Foreskin fibroblast (primary cell): ENCODE measurements at places on chromosomes 2 and 18.

DNA sequence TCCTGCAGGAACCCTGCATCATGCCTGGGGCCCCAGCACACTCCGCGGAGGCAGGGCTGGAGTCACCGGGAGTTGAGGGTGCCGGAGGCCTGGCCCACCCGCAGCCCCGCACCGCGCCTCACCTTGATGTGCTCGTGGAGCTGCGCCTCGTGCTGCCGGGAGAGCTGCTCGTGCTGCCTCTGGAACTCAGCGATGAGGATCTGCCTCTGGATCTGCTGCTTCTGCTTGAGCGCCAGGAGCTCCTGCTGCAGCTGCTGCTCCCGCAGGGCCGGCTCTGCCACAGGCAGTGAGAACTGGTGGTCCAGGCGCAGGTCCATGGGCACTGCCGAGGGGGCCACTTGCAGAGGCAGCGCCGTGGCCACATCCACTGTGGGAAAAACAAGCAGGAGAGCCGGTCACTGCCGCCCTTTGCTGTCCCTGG is 211.1 kb downstream of the HDAC4 start:
- DNase-seq: no peak

DNA sequence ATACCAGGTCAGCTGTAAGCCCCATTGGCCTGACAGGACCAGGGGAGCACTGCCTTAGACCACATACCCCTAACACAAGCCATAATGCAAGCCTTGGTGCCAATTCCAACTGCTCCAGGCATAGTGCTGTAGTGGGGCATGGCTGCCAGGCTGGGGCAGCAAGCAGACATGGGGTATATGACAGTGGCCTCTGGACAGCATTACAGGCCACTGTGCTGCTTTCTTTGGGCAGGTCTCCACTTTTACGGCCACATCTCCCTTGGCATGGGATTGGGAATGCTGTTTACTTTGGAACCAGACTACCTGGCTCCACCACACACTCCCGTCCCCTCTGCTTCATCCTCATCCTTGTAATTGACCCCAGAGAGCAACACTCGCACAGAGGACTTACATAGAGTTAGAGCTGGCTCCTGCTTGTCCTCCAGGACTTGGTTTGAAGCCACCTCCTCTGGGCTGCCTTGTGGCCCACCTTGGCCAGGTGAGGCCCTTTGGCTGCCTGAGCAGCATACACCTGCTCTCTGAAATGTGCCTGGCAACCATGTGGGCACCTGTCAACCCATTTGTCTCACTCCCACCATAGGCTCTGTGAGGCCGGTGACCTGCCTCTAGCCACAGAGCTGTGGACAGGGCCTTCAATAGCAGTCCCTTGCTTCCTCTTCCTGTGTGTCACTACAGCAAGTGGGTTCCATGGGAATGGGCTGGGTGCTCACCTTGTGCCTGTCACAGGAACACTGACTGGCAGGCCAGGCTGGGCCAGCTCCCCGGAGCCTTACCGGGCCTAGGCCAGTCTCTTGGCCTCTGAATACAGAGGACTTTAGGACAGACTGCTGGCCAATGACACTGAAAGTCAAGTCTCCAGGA is 262.6 kb upstream of the HS6ST1 start:
- no peak for DNase-seq

DNA sequence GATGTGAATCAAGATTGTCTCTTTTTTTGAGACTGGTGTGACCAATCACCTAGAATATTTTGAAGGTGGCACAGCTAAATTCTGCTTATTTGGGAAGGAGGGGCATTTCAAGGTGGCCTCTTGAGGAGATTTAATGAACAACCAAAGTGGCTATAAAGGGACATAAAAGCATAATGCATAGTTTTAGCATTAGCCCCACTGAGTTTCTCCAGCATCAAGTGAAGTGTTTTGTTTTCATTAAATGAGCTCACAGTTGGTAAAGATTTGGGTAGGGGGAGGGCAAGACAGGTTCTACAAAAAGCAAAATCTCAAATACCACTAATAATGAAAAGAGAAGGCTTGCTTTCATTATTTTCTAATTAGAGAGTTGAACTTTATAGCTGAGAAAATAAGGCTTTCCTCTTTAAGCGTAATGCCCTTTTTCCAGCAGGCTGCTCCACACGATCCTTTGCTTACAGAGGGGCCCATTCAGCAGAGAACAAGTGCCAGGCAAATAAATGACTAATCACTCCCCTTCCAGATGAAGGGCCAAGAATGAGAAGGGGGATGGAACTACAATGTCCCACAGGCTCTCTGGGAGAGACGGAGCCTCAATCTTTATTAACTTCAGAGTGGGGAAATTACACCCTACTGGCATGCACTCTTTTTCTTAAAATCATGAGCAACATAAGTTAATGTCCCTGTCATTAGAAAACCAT is 35.9 kb downstream of the LHCGR start:
- no peak for DNase-seq

GRCh38 chr2:159123786-159124185 is 155.3 kb downstream of the TANC1 start:
- DNase-seq: no peak

DNA sequence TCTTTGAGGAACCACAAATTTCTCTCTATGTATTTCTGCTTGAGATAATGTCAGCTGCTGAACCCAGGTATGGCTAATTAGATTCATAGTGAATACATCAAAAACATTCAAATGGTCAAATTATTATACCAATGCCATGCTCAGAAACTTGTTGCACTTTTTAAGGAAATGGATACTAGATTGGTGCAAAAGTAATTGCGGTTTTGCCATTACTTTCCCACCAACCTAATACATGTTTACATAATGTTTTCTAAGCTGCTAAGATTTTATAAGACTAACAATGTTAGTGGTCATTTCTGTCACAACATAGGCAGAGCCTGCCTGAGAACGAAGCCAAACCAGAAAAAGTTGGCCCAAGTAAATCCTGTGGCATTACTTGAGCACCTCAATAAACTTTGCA is 568.2 kb upstream of the LRATD1 start:
- no peak for DNase-seq

DNA sequence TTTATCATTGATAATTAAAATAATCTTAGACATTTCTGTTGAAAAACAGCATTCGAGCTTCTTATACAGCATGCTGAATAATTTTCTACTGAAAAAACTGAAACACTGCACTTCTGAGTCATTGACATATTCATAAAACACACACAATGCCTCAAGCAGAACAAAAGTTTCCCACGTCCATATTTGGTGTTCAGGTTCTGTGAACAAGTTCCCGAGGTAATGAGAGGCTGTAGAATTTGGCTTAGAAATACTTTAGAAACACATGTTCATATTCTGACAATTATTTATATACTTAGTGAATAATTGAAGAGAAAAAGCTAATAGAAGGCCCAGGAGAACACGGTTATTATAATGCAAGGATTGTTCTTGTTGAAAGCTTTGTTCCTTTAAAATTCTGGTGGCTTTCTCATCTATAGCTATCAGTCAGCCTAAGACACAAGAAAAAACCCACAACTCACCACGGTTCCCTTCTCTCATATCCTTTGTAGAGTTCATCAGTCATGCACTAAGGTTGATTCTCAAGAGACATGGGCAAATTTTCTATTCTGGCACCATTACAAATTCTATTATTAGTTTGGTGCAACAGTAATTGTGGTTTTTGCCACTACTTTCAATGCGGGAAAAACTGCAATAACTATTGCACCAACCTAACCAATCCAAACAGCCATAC is 194.4 kb downstream of the TMX3 start:
- peak; percentile 54 for DNase-seq

GRCh38 chr2:108604196-108604595 is 69.9 kb downstream of the LIMS1 start:
- DNase-seq: peak; percentile 32

DNA sequence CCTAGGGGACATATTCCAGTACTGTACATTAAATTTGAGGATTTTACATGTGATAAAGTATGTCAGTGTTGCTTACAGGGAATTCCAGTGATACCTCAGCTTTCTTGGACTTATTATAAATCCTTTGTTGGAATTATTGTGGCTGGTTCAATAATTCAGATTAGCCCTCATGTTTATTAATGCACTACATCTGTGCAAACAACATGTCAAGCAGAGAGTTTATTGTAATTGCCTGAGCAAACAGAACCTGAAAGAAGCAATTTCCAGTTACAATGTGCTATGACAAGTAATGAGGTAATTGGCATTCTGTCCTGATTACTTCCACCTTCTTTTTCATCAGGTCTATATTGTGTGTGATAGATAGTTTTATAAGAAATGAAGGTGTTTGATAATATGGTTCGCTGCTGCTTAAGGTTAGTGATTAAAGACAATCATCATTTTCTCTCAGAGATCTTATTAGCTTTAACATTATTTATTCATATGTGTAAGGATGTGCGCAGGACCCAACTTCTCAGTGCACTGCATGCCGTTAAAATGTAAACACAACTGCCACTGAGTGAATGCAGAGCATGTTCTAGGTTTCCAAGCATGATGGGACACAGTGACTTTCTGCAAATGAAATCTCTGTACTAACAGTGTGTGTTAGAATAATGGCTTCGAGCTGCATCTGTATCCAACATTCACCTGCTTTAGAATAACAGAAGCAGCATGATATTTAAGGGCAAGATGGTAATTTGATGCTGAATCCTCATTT is 973.7 kb upstream of the POU3F3 start:
- DNase-seq: no peak

DNA sequence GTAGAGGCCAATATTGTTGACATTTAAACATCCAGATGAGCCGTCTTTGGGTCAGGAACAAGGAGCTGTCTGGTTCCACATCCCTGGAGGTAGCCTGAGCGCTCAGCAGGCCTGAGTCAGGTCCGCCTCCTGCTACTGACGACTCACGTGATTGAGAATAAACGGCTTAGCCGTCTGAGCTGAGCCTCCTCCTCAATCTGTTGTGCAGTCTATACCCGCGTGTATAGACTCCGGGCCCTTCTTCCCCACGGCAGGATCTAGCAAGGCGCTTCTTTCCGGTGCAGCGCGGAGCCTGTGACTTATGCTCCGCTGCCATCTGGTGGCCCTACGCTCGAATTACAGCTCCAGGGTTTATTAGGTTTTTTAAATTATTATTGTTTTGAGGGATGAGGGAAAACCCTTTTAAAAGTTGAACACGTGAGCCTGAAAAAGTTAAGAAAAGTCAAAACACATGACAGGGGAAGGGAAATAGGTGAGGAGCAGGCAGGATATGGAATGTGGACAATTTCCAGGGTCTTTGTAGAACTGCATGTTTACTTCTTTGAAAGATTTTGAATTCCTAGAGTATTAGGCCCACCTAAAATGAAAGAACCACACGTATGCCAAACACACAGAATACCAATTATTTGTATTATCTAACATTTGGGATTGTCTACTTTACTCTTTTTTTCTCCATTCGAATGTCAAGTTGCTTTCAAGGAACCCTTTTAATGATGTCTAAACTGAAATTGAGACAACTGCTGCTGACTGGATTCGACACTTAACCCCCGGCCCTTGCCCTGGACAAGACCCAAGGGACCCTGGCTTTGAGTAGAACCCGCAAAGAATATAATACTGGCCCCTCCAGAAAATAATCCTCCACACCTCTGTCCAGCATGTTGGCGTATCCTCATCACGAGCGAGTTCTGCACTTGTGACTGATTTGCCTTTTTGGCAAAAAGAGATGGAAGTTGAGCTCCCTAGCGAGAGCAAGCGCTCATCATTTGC is 112.4 kb upstream of the ZNF236 start:
- DNase-seq: peak; percentile 84

- DNase-seq: no peak
Measured at GRCh38 chr2:17191223-17191622, 327.0 kb downstream of the RAD51AP2 start.

DNA sequence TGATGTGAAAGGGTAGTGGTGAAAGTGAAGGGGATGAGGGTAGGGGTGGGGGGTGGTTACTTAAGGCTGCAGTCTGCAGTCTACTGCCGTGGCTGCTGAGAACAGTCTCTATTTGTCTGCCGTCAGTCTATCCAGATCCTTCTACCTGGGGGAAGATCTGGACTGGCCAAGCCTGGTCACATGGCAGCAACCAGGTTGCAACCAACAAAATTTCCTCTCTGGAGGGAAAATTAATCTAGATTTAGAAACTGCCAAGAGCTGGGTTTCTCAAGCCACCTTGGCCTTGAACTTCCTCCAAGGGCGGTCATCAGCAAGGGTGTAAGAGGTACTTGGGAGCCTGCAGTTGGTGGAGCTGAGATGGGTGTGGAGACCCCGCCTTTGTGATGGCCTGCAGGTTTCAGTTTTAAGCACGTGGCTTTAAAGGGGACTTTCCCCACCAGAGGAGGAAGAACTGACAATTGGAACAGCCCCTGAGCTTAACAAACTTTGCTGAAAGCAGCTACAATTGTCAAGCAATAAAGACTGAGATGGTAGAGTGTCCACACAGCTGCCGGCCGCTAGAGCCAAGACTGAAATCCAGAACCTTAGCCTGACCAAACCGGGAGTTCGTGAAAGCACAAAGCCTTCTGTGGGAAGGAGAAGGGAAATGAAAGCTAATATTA is 31.4 kb upstream of the KCMF1 start:
- no peak for DNase-seq

DNA sequence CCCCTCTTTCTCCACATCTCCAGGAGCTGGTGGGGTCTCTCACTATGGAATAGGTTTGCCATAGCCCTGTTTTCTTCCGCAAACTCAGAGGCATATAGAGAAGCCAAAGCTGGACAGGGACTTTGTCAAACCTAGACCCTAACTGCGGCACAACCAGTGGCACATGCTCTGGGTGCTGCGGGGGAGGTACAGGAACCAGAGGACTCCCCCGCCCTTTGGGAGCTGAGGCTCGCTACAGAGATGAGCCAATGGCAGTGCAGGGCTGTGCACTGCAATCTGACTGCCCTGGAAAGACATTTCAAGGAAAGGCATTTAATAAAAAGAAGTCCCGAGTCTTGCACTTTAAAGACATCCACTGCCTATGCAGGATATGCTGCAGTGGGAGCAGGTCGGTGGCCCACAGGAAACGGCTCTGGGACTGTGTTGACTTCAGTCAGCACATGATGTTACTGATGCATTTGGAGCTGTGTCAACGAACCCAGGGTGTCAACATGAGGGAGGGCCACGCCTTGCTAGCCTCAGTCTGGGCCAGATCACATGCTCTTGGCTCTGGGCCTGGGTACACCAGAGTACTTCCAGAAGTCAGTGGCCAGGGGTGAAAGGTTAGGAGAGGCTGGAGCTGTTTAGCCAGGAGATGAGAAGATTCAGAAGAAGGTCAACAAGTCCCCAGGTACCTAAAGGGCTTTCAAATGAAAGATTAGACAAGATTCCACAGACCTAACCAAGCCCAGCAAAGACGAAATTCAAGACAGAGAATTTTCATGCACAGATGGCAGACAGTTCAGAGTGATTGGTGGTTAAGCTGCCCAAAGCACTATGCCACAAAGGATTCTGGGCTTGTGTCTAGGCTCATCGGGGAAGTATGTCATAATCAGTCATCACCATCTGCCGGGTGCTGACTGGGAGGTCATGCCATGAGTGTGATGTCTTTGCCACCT is 8.2 kb downstream of the SLC35F6 start:
- DNase-seq: peak; percentile 95

GRCh38 chr18:13312515-13312914 is 94.0 kb downstream of the LDLRAD4 start:
- DNase-seq: no peak

DNA sequence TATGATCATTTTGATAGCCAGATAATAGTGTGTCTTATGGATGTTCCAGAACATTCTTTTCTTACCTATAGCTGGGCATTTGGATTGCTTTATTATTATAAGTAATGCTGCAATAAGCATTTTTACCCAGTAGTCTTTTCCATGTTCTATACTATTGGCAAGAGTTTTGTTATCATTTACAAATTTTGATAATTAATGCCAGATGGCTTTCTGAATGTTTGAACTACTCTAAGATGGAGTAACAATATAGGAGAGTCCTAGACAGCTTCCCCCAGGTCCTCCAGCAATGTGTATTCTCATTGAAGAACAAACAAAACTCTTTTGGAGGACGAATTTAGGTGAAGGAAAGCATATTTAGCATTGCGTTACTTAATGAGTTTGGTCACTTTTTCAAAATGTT is 73.0 kb downstream of the INPP4A start:
- no peak for DNase-seq
